Activated CD4-positive, alpha-beta T cell treated with anti-CD3 and anti-CD28 coated beads for 4 hours (primary cell): ENCODE measurements at places on chromosomes 11 and 22.
A peak's percentile ranks its signal among the peaks of the same experiment; 100 is the strongest.

DNA sequence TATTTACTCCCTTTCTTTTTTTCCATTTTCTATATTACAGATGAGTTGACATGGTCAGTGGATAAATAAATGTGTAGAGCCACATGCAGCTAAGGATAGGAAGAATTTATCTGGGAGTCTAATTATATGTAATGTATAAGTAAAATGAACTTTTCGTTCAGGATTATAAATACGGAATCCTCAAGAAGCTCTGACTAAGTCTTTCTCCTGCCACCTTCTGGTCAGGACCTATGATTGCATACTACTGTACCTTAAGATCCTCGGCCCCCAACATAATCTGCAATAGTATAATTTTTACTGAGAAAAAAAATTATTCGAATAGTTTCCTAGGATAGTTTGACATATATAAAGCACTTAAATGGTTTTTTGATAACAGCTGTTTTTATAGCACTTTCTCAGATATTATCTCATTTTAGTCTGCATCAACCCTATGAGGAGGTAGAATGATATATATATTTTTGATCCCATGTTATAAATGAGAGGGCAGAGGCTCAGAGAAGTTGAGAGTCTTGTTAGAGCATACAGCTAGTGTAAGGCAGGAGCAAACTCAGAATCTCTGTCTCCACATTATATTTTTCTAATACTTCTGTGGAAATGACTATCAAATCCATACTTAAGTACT, 36.1 kb downstream of the CCDC90B start:
- DNase-seq = peak; percentile 15

- no peak for DNase-seq
Measured at GRCh38 chr11:16737818-16738192, 642 bp upstream of the C11orf58 start.

- no peak for DNase-seq
Measured at GRCh38 chr22:41030891-41031290, 61.5 kb upstream of the EP300 start.

DNA sequence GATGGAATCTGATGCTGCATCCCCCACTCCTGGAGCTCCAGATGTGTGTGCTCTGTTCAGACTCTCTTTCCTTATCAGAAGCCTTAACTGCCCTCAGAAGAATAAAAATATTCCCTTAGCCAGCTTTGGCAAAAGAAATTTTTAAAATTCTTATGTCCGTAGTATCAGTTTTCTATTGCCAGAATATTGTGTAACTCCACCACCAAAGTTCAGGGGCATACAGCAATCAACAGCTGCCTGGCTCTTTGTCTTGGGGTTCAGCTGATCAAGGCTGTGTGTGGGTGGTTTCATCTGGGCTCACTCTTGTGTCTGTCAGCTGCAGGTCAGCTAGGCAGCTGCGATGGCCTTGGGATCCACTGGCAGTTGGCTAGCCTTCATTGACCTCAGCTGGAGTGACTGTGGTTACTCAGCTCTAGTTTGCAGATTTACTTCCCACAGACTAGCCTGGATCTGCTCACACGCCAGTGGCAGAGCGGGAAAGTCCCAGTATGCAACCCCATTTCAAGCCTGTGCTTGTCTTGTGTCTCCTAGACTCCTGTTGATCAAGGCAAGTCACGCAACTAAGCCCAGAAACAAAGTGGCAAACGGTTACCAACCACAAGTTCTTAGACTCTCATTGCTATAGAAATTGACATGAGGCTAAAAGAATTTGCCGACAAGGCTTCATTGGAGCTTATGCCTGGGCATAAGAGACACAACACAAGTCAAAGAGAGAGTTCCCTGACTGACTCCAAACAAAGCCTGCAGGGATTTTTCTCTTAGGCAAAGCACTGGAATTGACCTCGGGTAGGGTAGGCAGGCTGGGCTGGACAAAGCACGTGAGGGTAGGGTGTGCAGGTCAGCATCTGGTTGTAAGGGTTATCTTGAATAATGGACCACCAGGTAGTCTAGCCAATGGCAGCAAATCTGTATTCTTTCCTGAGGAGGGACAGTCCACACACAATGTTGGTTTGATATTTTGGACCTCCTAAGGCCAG, 7.5 kb downstream of the TMEM138 start:
- no peak for DNase-seq

GRCh38 chr22:17100621-17101020, 15.8 kb downstream of the IL17RA start:
- DNase-seq = no peak

DNA sequence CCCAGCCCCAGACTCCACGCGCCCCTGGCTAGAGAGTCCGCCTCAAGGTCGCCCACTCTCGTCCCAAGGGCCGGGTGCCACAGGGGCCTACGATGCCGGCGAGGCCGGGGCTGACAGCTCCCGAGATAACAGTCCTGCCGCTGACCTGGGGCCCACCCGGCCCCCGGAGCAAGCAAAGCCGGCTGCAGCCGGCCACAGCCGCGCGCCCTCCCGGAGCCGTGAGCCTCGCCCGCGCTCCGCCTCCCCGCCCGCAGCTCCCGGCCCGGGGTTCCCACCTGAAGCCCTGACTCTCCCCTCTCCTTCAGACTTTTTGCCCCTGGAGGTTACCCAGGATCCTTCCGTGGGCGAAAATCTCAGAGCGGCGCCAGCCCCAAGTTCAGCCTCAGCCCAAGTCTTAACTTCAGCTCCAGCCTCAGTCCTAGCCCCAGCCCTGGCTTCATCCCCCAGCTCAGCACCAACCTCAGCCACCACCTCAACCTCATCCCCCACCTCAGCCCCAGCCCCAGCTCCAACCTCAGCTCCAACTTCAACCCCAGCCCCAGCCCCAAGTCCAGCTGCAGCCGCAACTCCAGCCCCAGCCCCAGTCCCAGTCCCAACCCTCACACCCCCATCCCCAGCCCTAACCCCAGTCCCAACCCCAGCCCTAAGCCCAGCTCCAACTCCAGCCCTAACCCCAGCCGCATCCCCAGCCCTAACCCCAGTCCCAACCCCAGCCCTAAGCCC, 1.7 kb downstream of the KLHDC7B start:
- no peak for DNase-seq

DNA sequence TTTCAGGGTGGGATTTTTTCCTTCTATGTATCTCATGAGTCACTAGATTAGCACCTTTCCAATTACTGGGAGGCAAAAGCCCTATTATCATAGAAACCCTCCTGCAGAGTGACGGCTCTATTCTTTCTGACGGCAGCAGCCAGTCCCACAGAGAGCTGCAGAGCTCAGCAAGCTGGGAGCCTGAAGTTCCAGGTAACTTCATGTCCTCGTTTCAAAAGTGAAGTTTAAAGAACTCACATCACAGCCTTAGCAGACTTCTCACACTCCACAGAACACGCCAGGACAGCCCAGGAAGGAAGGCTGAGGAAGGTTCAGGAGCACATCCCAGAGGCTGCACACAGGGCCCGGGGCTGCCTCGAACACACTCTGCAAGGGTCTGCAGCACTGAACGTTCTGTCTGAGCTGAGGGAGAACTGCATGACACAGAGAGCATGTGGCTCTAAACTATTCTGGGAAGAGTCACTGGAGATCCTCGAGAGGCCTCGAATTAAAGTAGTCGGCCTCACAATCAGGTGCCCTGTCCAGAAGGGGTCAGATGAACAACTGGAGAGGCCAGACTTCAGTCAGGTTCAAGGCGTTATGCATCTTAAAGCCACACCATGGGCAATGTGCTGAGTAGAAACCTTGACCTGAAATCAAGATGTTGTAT, 104.2 kb upstream of the DRD2 start:
- DNase-seq = no peak

DNA sequence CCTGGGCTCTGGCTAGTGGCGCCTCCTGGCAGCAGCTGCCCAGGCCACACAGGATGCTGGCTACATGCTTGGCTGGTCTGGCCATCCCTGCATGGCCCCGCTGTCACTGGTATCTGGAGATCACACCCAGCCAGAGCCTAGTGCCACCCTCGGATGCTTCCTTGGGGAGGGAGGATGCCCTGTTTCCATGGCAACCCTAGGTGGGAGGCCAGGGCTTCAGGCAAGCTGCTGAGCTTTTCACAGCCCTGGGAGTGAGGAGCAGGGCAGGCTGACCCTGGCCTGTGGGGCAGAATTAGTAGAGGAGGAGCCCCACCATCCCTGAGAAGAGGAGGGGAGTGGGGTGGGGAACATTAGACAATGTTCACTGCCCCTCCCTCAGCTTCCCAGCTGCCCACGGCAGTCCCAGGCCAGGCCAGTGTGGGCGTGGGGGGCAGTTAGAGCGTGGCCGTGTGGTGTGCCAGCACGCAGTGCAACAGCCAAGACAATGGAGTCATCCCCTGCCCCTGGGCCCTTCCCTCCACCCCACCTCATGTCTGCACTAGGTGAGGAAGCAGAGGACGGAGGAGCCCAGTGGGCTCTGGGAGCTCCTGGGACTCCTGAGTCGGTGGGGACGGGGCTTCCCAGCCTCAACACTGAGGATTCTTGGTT, 50.4 kb downstream of the PARVB start:
- no peak for DNase-seq

DNA sequence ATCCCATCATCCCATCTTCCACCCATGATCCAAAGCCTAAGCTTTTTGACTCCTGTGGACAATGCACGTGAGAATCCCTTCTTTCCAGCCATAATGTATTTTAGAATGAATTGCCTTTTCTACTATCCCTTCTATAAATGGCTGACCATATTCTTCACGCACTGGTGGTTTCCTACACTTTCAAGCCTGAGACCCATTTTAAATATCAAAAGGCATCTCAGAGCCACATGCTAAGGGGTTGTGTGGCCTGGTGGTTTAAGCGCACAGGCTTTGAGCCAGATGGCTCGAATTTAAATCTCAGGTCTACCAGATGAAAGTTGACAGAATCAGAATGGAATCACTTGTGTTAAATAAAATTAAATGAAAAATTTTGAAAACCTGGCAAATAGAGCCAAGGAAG, 54.5 kb downstream of the C11orf91 start:
- no peak for DNase-seq

GRCh38 chr11:130261571-130261970, 53.1 kb downstream of the ZBTB44 start:
- no peak for DNase-seq

DNA sequence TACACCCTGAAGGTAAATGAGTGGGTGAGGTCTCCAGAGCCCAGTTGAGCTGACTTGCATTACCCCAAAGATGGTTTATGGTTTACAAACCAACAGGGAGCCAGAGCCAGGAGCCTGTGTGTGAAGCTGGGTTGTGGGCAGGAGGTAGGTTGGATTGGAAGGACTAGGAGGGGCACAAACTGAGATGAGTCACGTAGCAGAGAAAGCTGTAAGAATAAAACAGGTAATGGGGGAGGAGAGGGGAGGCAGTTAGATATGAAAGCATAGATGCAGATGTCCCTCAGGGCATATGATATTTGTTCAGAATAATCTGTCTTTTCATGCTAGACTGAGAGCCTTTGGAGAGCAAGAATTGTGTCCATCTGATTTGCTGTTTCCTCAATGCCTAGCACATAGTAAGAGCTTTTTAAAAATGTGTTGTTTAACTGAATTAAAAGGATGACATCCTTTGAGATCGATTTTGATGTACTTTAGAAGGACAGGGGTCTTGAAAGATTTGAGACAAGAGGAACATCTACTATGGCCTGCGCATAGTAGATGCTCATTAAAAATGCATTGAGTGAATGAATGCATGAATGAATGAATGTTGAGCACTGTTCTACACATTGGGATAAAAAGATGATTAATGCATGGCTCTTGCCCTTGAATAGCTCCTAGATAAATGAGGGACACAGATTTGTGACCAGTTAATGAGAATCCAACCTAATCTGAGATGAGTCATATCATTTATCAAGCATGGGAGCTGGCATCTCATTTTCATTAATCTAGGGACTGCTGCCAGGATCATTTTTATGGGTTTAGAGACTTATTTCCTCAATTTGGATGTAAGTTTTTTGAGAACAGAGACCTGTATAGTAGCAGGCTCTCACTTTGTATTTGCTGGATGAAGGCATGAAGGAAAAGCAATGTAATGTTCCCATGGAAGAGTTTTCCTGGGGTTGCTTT, 175.8 kb upstream of the BDNF start:
- no peak for DNase-seq

DNA sequence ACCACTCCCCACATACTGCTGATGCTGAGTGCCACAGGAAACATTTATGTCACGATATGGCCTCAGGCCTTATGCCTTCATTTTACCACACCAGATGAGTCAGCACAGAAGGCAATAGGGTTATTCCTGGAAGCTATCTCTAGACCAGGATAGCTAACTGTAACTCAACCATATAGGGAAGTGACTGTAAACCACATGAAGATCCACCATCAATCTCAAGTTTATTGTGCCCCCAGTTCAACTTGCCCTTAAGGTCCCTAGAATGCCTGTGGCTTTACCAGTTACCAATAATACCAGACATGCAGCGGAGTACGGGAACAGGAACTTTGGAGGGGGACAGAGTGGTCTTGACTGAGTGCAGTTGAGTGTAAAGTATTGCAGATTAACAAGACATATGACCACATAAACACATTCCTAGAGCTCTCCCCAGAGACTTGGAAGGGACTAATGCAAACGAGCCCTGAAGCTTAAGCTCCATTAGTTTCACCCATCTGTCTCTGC, 180.9 kb downstream of the KIF18A start:
- DNase-seq = no peak

DNA sequence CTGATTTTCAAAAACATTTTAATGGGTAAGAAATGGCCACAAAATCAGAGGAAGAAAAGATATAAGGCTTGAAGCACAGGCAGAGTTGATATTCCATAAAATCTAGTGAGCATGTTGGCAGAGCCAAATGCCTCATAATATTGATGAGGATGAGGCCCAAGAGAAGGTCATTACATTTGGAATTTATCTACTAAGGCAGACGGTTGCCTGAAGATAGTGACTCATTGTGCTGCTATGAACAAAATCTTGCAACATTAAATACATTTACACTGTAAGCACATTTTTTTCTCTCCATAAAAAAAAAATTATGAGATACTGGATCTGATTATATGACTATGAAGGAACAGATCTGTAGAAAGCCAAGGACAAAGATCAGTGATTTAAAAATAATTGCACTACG, 881.4 kb upstream of the CHORDC1 start:
- DNase-seq = no peak

- DNase-seq = no peak
Measured at GRCh38 chr11:56910046-56910773, 78.5 kb upstream of the OR5AK2 start.

DNA sequence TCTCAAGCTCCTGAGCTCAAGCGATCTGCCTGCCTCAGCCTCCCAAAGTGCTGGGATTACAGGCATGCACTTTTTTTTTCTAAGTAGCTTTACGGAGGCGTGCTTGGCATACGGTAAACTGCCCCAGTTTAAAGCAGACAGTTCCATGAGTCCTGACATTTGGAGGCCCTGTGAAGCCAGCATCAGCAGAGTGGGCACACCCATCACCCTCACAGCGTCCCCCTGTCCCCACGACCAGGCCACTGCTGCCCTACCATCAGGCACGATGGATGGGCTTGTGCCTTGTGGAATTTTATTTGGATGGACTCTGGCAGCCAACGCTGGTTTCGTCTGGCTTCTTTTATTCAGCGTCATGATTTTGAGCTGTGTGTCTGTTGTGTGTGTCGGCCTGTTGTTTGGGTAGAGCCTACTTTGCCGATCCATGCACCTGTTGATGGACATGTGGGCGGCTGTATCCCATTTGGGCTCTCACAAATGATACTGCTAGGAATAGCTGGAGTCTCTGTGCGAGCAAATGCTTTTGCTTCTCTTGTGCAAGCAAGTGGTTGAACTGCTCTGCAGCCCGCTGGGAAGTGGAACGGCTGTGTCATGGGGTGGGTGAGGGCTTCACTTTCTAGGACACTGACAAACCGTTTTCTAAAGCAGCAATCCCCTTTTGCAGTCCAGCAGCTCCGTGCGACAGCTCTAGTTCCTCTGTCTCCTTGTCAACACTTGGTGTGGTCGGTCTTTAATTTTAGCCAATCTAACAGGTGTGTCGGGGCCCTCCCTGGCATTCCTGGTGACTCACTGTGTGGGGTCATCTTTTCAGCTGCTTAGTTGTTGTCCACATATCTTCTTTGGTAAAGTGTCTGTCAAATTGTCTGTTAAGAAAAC, 23.8 kb downstream of the KCNQ1 start:
- DNase-seq = no peak
